ENCODE measurements at places on chromosomes 4 and X.

GRCh38 chr4:4948370-4948769 is 70.9 kb downstream of the CYTL1 start:
- H3K4me3 ChIP-seq = no peak overlapping the region
- DNase-seq = no peak
- H3K36me3 ChIP-seq = no peaks in the 10 kb centered on the region
- no peaks in the 10 kb centered on the region for H3K27me3 ChIP-seq
- H3K4me1 ChIP-seq = no peaks in the 10 kb centered on the region

- no peak overlapping the region for H3K4me3 ChIP-seq
- H3K27me3 ChIP-seq = no peaks in the 10 kb centered on the region
- H3K4me1 ChIP-seq = no peaks in the 10 kb centered on the region
- DNase-seq = no peak
Measured at GRCh38 chrX:31500921-31501320, 429.1 kb upstream of the FTHL17 start.

GRCh38 chr4:186840771-186841301 is 117.2 kb upstream of the FAT1 start:
- no peak overlapping the region for H3K27ac ChIP-seq
- H3K4me3 ChIP-seq = no peak overlapping the region
- peak; percentile 32 for DNase-seq
- H3K27me3 ChIP-seq = no peaks in the 10 kb centered on the region

- H3K36me3 ChIP-seq = no peaks in the 10 kb centered on the region
- no peak overlapping the region for H3K4me3 ChIP-seq
- H3K4me1 ChIP-seq = no peaks in the 10 kb centered on the region
Measured at GRCh38 chrX:153775293-153776119, 5.3 kb upstream of the SRPK3 start.

All from ovary (tissue), 10 donors.